Epithelial cell of alveolus of lung (primary cell): ENCODE measurements at places on chromosomes 12 and 14. TPM values are rescaled to one million over a fixed set of nuclear protein-coding genes. Genes with fewer than 3 reads are reported as not detected.

The DHRS1 gene
- 17.3 and 21.1 TPM in 2 replicates for total RNA-seq

The IGFBP6 gene
- 162 and 1,029 TPM in 2 replicates for total RNA-seq

The P2RX7 gene
- total RNA-seq = 0.26 TPM in 1 of 2 replicates, not detected in the other

The ELK3 gene
- 39.2 and 49.3 TPM in 2 replicates for total RNA-seq

The SPIC gene
- not detected in 2 replicates for total RNA-seq

The PCNX1 gene
- 39.0 and 44.0 TPM in 2 replicates for total RNA-seq

The RNASE7 gene
- not detected in 2 replicates for total RNA-seq

The G2E3 gene
- total RNA-seq = 9.8 and 11.2 TPM in 2 replicates

The DTX3 gene
- total RNA-seq = 21.2 and 22.9 TPM in 2 replicates

The GYS2 gene
- not detected in 2 replicates for total RNA-seq

The ZNF385A gene
- 3.2 and 13.9 TPM in 2 replicates for total RNA-seq
